ENCODE measurements at places on chromosomes 5 and 9.

DNA sequence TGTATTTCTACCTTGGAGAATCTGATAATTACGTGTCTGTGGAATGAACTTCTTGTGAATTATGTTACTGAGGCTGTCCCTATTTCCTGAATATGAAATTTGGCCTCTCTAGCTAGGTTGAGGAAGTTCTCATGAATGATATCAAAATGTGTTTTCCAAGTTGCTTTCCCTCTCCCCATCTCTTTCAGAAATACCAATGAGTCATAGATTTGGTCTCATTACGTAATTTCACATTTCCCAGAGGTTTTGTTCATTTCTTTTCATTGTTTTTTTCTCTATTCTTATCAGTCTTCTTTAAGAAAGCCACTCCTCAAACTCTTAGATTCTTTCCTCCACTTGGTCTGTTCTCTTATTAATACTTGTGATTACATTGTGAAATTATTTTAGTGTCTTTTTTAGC, 923.8 kb upstream of the CDH9 start:
- DNase-seq = no peak

DNA sequence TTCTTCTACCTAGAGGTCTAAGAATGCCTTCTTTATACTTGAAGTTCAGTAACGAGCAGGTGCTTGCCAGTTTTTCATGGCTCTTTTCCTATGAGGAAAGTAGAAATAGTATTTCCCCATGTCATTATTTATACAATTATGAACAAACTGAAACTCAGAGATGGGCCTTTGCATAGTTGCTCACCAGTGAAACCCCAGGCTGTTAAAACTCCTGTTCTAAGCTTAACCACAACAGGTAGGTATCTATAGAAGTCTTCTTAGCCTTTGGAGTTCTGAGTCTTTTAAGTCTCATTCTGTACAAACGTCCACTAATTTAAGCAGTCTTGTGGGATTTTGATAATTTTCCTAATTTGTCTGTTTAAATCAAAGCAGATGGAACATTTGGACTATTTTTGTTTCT, 90.1 kb downstream of the STARD4 start:
- DNase-seq = no peak

GRCh38 chr5:80254767-80255430, 949 bp downstream of the SERINC5 start:
- DNase-seq = no peak

GRCh38 chr5:11482011-11482410, 422.2 kb downstream of the CTNND2 start:
- DNase-seq = no peak

DNA sequence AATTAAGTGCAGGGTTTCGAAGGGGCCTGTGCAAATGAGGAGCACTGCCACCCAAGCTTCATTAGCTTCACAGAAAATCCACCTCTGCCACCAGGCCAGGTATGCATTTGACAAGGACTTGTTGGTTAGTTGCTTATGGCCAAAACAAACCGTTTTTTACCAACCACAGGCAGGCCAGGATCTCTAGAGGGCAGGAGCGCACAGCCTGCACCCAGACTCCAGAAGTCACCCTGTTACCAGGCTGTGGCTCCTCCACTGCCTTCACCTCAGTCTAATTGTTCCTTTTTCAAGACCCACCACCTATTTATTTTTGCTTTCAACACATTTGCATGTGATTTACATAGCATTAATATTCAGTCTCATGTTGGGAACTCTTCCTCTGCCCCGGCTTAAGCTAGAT, 78.3 kb upstream of the HSPA9 start:
- DNase-seq = no peak

- no peak for DNase-seq
Observed at GRCh38 chr9:85742597-85742936, 813 bp upstream of the AGTPBP1 start.

DNA sequence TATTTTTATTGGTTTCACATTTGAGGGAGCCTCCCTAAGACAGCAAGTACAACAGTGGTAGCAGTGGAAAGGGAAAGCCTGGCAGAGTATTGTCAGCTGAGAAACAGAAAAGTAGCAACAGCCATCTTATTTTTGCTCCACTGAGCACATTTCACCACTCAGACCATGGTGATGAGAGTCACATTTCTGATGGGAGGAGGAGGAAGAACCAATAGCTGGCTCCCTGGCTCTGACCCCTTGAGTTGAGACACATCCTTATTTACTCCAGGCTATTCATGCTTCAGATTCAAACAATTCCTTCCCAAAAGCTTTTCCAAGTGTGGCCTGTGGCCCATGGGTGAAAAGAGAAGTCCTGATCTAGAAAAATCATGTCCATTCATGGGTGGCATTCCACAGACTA, 236.3 kb downstream of the ARHGAP26 start:
- DNase-seq = no peak

DNA sequence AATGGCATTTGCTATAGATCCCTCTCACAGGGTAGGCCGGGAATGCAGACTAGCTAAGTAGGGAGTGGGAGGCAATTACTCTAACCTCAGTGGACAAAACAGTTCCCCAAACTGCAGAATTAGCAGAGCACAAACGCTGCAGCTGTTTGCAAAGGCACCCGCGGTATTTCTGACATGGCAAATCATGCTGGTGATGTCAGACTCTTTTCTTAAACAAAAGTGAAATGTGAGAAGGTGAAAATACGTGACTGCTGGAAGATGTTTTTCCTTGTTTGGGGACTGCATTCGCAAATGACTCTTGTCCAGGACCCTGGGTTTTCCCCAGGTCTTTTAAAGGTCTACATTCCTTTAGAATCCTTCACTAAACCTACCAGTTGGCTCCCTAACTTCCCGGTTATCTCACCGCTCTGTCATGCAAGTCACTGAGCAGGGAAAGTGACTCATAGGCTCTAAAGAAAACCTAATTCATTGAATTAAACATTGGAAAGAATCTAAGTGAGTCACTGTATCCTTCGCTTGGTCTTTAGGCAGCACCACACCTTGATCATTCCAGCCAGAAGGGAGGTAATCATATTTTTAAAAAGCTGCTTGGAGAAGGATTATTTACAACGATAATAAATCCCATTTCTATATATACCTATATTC, 91.5 kb upstream of the DNAH5 start:
- no peak for DNase-seq

GRCh38 chr5:149584121-149584520, 2.8 kb downstream of the ARHGEF37 start:
- no peak for DNase-seq

- no peak for DNase-seq
Observed at GRCh38 chr5:43302481-43302880, 10.7 kb downstream of the HMGCS1 start.

GRCh38 chr9:33306037-33306436, 15.7 kb downstream of the NFX1 start:
- DNase-seq = no peak

GRCh38 chr5:173964506-173964905, 24.5 kb upstream of the C5orf47 start:
- no peak for DNase-seq

- no peak for DNase-seq
Observed at GRCh38 chr5:150112201-150113046, 26.1 kb upstream of the CSF1R start.

DNA sequence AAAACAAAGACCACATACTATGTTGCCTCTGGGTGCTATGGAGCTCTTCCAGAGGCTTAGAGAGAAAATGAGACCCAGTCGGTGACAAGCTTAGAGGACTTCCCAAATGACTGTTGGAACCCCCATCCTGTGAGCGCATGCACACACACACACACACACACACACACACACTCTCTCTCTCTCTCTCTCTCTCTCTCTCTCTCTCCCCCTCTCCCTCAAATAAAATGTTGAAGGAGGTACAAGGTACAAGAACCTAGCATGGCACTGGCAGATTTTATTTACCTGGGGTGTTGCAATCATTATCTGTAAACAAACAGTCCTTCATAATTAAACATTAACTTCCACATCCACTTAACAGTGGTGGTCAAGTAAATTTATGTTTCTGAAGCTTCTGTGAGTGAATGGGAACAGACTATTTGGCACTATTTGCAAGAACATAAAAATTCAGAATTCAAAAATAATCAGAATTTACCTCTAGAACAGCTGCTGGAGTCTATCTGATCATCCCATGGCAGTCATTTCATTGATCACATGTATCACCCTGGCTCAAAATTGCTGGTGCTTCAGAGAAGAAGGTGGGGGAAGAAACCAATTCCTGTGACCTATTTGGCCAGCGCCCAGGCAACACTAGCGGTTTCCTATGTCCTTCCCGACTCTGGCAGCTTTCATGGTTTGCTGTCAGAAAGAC, 24.9 kb downstream of the TRPM3 start:
- DNase-seq = no peak

GRCh38 chr9:71697882-71698281, 70.4 kb downstream of the CEMIP2 start:
- DNase-seq = no peak

DNA sequence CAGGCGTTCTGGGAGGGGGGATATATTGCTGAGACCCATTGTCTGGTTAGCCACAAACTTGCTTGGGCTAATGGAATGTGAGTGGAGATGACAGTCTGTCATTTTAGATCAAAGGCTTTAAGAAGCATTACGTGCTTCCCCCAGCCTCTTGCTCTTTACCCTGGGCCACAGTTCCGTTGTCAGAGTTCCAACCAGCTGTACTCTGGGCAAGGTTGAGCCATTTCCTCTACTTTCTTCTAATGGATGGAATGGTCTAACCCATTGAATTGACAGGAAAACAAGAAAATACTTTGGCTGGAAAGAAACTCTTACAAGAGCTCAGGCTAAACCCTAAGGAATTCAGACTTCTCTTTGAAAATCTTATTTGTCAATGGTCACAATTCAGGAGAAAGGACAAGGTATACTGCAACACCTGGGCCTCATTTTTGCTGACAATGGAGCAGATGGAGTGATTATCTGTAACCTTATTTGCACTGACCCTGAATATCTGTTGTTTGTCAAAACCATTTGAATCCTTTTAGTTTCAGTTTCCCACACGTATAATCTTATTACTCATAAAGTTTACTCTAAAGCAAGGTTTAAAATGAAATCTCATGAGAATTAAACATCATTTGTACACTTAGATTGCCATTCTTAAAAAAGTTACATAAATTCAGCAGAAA, 231.4 kb downstream of the PDE4D start:
- DNase-seq = no peak

GRCh38 chr5:103424453-103425205, 138.0 kb downstream of the NUDT12 start:
- no peak for DNase-seq

GRCh38 chr5:11064763-11065450, 303.9 kb upstream of the DAP start:
- DNase-seq = no peak

GRCh38 chr9:29211003-29211579, 1637.8 kb upstream of the C9orf72 start:
- no peak for DNase-seq

DNA sequence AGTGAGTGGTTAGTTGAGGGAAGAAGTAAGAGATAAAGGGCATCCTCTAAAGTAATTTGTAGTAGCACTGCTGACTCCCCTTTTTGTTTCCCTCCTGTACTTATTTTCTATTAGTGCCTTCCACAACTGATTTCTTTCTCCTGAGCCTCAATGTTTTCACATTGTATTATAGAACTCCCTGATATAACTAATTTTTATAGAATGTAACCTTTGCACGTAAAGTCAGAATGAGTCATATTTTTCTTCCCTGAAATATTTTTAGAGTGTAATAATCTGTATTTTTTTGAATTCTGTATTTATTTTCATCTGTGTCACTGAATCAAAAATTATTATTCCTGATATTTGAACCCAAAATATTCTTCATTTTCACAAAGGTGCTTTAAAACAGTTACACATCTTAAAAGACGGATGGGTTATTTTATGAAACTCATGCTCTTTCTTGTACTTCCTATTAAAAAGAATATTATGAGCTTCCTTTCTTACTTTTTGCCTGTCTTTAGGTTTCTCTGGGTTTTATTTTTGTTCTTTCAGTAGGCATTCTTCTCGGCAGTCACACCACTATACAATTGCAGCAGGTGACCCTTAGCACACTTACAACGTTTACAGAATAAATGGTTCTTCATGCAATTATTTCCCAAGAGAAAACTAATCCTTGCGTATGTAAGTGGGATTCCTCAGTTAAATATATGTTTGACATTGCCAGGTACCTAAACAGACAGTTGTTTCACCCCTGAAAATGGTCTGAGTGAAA, 30.5 kb upstream of the DMRTA1 start:
- no peak for DNase-seq

- DNase-seq = no peak
Observed at GRCh38 chr5:117242028-117242427, 667.4 kb upstream of the SEMA6A start.

GRCh38 chr5:1973391-1974013, 90.8 kb upstream of the IRX4 start:
- no peak for DNase-seq

DNA sequence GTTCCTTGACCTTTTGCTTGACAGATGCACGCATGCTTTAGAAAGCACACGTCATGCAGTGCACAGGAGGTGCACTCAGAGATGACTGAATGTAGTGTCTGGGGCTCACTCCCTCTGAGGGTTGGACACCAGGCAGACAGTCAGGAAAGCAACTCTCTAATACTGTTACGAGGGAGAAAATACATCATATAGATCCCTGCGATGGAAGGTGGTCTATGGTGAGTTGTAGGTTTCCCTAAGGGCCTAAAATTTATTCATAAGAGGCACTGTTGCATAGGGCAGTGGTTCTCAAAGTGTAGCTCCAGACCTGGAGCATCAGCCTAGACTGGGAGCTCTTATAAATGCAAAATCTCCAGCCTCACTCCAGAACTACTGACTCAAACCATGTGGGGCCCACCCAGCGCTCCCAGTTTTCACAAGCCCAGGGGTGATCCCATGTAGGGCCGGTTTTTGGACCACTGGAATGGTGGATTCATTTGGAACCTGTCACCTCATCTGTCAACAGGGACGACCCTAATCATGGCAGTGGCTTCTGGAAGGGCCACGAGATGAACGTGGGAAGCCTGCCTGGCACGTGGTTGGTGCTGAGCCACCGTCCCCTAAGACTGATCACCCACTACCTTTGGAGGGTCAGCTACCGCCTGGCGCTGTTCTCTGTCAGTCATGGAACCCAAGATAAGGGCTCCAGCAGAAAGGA, 16.8 kb upstream of the PHF19 start:
- no peak for DNase-seq

- DNase-seq = no peak
Observed at GRCh38 chr9:91807643-91808246, 142.3 kb downstream of the ROR2 start.

DNA sequence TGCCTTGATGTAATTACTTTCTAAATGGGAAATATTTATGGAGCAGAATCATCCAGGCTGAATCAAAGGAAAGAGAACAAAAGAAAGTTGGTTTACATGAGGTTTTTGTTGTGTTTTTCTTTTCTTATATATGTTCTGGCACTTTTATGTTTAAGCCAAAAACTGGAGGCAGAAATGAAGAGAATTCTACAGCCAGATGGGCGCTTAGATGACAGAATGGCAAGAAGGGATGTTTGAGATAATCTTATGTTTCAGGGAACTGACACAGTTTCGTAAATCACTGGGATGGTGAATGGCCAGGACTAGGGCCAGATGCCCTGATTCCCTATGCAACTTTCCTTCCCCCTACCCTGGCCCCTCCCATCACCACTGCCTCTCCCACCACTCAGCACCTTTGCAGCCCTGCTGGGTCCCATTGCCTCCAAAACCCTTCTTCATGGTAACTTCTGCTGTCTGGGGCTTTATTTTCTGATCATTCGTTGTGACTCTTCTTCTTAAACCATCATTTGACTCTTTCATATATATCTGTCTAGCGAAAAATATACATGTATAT, 111.8 kb downstream of the EFNA5 start:
- no peak for DNase-seq
